ENCODE measurements at places on chromosomes 1 and 21.

GRCh38 chr1:1631782-1632420, at the start of gene MMP23B:
TSS of gene MMP23B (plus strand) at chr1:1632173. CDS start at chr1:1632219, 46 bp downstream.
- DNase-seq: no peak

DNA sequence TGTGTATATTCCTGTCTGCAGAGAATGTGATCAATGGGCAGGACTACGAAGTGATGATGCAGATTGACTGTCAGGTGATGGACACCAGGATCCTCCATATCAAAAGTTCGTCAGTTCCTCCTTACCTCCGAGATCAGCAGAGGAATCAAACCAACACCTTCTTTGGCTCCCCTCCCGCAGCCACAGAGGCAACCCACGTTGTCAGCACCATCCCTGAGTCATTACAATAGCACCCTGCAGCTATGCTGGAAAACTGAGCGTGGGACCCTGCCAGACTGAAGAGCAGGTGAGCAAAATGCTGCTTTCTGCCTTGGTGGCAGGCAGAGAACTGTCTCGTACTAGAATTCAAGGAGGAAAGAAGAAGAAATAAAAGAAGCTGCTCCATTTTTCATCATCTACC, 65.2 kb downstream of the OLFML2B start:
- no peak for DNase-seq

- no peak for DNase-seq
Measured at GRCh38 chr1:192568063-192568462, 7.5 kb upstream of the RGS1 start.

DNA sequence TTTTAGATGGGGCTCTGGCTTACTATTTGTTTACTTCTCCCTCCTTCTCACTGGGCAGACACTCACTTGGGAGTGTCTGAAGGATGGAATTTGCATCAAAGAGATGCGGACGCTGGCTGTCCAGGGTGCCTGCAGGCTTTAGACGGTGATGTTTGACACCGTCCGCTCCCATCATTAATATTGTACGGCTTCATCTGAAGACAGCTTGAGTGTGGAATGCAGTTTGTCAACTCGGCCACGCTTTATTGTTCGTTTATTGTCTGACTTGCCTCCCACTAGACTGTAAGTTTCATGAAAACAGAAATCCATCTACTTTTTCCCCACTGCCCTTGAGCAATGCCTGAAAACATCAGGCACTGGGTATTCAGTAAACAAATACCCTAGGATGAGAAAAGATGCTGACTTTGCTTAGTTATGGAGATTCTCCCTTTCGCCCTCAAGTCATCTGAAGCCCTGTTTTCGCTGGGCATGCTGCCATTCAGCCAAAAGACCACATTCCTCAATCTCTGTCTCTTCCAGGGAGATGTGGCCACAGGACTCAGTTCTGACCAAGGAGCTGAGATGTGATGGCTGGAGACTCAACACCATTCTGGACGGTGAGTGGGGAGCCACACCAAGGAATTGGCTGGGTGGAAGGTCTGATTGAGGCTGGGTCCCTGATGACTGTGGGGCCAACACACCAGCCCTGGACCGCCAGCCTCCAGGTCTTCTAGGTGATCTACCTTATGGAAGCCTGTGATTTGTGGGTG, 87.6 kb downstream of the BCAR3 start:
- no peak for DNase-seq

DNA sequence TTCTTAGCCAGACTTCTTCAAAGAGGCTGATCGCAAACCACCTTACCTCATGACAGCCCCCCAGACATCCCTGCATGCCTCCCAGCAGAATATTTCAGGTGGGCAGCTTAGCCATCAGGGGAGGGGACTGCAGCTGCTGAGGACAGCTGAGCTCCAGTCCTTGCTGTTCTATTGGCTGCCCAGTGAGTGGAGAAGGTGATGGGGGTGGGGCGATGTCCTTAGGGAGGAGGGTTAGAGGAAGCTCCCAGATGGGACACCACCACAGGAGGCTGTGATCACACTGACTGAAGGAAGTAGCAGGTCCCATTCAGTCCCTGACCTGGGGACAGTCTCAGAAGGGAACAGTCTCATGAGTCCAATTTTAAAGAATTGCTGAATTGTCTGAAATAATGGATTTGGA, 38.3 kb downstream of the GJA5 start:
- DNase-seq: no peak

DNA sequence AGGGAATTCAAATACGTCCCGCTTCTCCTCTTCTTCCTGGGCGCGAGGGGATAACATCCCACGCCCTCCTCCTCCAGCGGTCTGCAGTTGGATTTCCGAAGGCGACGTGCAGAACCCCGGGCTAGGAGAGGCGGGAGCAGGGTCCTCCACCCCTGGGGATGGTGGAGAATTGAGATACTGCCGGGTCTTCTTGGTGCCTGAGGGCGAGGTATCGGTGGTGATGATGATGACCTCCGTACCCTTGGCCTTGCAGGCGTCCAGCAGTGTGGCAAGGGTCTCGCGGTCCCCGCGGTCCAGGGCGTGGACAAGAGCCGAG, 3.2 kb upstream of the LIX1L start:
- no peak for DNase-seq

DNA sequence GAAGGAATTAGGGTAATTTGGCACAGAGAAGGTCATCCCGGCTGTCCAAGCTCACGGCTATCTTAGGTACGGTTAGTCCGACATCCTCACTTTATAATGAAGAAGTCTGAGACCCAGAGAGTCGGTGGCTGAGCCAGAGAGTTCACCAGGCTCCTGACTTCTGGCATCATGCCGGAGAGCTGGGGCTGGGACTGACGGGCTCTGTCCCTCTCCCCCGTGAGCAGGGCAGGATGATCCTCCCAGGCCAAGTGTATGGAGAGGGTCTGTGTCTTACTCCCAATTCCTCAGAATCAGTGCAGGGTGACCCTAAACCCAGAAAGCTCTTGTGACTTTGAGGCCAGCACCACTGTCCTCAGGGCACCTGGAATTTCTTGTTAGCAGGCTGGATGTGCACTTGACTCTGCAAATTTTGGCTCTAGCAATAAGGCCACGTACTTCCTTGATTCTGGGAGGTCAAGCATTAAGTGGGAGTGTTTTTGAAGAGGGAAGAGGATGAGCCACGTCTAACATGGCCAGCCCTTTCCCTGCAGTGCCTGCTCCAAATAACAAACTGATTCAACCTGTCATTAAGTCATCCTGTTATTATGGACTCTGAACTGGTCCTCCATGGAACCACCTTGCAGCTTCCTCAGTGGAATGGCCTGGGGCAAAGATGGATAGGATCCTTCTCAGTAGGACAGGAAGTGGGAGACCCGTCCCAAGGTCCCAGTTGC, 20.8 kb upstream of the BTG2 start:
- no peak for DNase-seq

DNA sequence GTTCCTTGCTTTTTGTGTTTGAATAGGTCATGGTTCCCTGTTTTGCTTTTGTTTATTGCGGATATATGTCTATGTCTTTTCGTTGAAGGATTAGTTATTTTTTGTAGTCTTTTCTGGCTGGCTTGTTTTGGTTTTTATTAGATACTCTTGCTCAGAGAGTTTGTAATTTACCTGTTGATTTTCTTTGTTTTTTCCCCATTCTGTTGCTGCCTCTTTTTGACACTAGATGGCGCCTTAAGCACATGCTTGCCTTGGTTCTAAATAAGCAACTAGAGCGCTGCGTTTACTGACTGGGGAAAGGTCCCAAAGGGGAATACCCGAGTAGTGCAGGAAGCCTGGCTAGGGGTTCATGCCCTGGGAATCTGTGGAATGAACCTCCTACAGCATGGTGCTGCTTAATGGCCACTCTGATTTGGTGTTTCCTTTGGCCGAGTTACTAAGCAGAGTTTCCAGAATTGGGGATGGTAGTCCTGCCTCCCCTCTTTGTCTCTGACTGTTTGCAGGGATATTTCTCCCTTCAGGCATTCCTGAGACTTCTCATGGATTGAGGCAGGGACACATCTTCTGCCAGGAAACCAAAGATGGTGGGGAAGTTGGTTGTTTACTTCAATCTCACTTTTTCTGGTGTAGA, 143.2 kb downstream of the PTPRU start:
- no peak for DNase-seq

- no peak for DNase-seq
Measured at GRCh38 chr1:4530166-4530785, 124.1 kb upstream of the AJAP1 start.

- DNase-seq: no peak
Measured at GRCh38 chr1:87834941-87835340, 506.3 kb downstream of the LMO4 start.
